Gastrocnemius medialis (tissue), 4 donors: ENCODE measurements at places on chromosomes 5 and 9.

GRCh38 chr5:79886925-79887655 lies 104.0 kb downstream of the MTX3 start:
- DNase-seq = no peak
- H3K27me3 ChIP-seq = no peaks in the 10 kb centered on the region
- no peaks in the 10 kb centered on the region for H3K36me3 ChIP-seq

- H3K4me3 ChIP-seq = peak overlapping the region; percentile 95
- no peaks in the 10 kb centered on the region for H3K27me3 ChIP-seq
- H3K36me3 ChIP-seq = peaks cover 7% of the 10 kb centered on the region
- peak; percentile 11 for DNase-seq
- H3K27ac ChIP-seq = peak overlapping the region; percentile 84
Observed at GRCh38 chr5:138212828-138213160, 329 bp downstream of the CDC23 start.

GRCh38 chr5:86465052-86465838 lies 152.5 kb upstream of the COX7C start:
- no peaks in the 10 kb centered on the region for H3K27me3 ChIP-seq
- H3K4me1 ChIP-seq = no peaks in the 10 kb centered on the region
- no peaks in the 10 kb centered on the region for H3K36me3 ChIP-seq
- H3K4me3 ChIP-seq = no peak overlapping the region

- H3K4me1 ChIP-seq = no peaks in the 10 kb centered on the region
- DNase-seq = no peak
- H3K27ac ChIP-seq = no peak overlapping the region
- H3K27me3 ChIP-seq = peaks cover 3% of the 10 kb centered on the region
- no peak overlapping the region for H3K4me3 ChIP-seq
- no peaks in the 10 kb centered on the region for H3K36me3 ChIP-seq
Observed at GRCh38 chr9:76703270-76703669, 61.0 kb upstream of the PCA3 start.

DNA sequence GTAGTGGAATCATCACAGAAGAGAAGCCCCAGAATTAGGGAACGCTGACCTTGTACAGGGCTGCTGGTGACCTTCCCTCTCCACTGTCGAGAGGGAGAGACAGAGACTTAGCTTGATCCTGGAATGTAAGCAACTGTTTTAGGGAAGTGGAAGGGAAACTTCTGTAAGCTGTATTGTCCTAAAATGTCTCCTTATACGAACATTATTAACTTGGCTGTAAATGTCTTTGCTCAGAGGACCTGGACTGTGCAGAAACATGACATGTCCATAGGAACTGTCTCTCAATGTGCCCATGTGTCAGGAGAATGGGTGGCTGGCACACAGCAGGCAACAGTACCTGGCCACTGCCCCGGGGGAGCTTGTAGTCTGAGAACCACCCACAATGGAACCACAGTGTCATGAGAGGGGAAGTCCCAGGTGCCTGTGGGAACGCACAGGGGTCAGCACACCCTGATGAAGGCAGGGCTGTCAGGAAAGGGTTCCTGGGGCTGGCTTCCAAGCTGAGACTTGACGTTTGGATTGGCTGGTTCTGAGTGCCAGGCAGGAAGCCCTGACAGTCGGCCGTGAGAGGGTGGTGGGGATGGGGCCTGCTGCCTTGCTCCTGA lies 34.0 kb downstream of the DAP start:
- H3K27me3 ChIP-seq = no peaks in the 10 kb centered on the region
- peaks cover 3% of the 10 kb centered on the region for H3K4me1 ChIP-seq
- DNase-seq = no peak

DNA sequence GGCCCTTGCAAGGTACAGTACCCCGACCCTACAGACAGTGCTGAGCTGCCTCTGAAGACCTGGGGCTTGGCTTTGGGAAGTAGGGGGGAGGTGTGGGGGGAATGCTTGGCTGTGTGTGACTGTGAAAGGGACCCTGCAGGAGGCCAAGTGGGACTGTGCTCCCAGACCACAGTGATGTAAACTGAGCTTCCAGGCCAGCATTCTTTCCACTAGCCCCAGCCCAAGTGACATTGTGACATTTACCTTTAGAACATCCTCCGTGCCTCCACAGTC lies 31.2 kb downstream of the HMCN2 start:
- no peaks in the 10 kb centered on the region for H3K4me1 ChIP-seq
- no peak for DNase-seq
- peaks cover 11% of the 10 kb centered on the region for H3K27me3 ChIP-seq
- H3K27ac ChIP-seq = no peak overlapping the region

DNA sequence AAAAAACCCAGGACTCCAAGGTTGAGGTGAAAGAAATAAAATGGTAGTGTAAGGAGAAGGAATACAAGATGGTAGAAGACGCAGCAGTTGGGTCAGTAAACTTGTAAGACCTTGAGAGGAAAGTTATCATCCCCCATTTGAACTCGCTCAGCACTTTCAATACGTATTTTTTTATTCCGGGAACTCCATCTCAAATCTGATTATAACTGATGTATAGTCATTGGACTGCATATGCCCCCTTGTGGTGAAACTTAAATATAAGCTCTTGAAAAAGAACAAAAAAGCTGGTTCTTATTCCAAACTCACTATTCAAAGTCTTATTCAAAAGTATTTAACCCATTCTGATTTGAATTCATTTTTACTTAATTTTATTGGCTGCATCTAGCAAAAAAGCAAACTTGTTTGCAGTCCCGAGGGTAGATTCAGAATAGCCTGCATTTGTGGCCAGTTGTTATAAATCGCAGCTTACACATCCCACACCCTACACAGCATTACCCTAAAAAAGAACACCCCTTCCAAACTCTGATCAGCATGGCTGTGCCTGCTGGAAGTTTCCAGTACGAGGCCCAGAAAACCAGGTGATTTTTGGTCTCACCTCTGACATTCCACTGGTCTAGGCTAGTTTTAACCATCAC lies 118.0 kb downstream of the ESM1 start:
- H3K27me3 ChIP-seq = no peaks in the 10 kb centered on the region
- no peak overlapping the region for H3K27ac ChIP-seq
- peak overlapping the region; percentile 37 for H3K4me3 ChIP-seq

GRCh38 chr5:119357270-119357669 lies 1.5 kb downstream of the TNFAIP8 start:
- H3K4me3 ChIP-seq = peak overlapping the region; percentile 62
- H3K27me3 ChIP-seq = peaks cover 6% of the 10 kb centered on the region
- no peak for DNase-seq
- no peak overlapping the region for H3K27ac ChIP-seq
- no peaks in the 10 kb centered on the region for H3K4me1 ChIP-seq

DNA sequence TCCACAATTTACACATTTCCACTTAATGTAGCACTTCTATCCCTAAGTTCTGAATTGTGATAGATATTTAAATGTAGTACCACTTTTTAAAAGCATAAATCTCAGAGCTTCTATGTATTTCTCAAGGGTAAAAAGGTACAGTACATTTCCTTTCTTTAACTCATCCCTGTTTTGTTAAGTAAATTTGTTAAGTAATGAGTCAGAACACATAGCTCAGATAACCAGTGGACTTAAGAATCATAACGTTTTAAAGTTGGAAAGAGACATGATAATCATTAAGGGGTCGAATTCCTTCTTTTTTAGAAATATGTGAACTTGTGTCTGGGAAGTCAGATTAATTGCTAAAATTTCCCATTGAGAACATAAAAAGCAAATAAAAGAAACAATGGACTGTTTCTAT lies 810.2 kb upstream of the NUDT12 start:
- no peak for DNase-seq
- no peak overlapping the region for H3K27ac ChIP-seq
- H3K27me3 ChIP-seq = no peaks in the 10 kb centered on the region
- H3K4me3 ChIP-seq = no peak overlapping the region

- no peaks in the 10 kb centered on the region for H3K4me1 ChIP-seq
- DNase-seq = no peak
- H3K27ac ChIP-seq = no peak overlapping the region
- H3K36me3 ChIP-seq = no peaks in the 10 kb centered on the region
- no peaks in the 10 kb centered on the region for H3K27me3 ChIP-seq
Observed at GRCh38 chr5:72121052-72121779, 13.9 kb downstream of the MAP1B start.

DNA sequence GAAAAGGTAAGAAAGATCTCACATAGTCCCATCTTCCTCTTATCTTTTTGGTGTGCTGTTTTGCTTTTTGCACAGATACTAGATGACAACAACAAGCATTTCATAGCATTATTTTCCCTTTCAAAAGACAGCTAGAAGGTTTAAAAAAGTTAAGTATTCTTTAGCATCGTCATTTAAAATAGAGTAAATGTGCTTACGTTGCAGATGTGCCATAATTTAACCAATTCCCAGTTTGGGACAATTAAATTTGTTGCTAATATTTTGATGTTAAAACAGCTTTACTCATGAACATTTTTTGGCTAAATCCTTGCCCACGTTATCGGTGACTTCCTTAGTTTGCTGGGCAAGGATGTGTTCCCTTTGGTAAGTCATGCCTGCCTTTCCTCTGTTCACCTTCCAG lies 41.6 kb downstream of the PTTG1 start:
- H3K27ac ChIP-seq = no peak overlapping the region
- no peaks in the 10 kb centered on the region for H3K36me3 ChIP-seq
- H3K27me3 ChIP-seq = no peaks in the 10 kb centered on the region
- no peak overlapping the region for H3K4me3 ChIP-seq
- no peaks in the 10 kb centered on the region for H3K4me1 ChIP-seq

- H3K27ac ChIP-seq = no peak overlapping the region
- no peak for DNase-seq
- H3K36me3 ChIP-seq = no peaks in the 10 kb centered on the region
- H3K4me1 ChIP-seq = no peaks in the 10 kb centered on the region
- H3K27me3 ChIP-seq = no peaks in the 10 kb centered on the region
- no peak overlapping the region for H3K4me3 ChIP-seq
Observed at GRCh38 chr5:160651692-160652645, 200.0 kb downstream of the ATP10B start.

DNA sequence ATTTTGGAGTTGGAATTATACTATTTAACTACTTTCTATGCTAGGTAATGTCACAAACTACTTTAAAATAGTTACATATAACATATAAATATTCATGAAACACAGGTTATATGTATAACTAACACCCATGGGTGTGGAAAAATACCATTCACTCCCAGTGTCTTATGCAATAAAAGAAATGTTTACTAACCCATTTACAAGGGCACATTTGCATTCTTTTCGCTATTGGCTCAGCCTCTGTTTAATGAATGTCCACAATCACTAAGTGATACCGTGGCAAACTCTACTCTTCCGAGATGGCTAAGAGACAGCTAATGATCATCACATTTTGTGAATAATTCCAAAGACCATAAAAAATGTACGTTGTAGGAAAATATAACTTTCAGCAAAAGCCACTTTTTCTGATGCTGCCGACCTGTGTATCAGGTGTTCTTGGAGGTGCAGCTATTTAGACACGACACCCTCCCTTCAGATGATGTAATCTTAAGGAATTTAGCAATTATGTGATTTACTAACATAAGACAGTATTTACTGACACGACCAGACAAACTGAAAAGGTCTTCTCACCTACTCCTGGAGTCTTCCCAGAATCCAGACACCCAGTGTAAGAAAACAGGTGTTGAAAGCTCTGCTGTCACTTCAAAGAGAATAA lies 121.7 kb upstream of the FAM120A start:
- H3K36me3 ChIP-seq = no peaks in the 10 kb centered on the region
- no peak overlapping the region for H3K27ac ChIP-seq
- no peaks in the 10 kb centered on the region for H3K27me3 ChIP-seq
- H3K4me3 ChIP-seq = no peak overlapping the region
- no peaks in the 10 kb centered on the region for H3K4me1 ChIP-seq

DNA sequence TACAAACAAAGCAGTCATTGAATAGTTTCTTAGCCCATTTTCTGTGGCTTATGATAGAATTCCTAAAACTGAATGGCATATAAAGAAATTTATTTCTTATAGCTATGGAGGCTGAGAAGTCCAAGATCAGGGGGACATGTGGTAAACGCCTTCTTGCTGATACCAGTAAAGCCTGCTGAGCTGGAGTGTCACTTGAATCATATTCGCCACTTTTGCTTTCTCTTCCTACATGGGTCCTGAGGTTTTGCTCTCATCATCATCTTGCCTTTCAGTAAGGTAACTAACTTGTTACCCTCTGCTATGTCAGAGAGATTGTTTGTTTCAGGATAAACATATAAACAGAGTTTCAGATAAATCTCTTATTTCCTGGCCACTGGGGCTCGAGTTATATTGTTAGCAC lies 203.3 kb upstream of the DMRT1 start:
- no peaks in the 10 kb centered on the region for H3K36me3 ChIP-seq
- peaks cover 13% of the 10 kb centered on the region for H3K4me1 ChIP-seq
- no peak for DNase-seq
- H3K4me3 ChIP-seq = no peak overlapping the region

DNA sequence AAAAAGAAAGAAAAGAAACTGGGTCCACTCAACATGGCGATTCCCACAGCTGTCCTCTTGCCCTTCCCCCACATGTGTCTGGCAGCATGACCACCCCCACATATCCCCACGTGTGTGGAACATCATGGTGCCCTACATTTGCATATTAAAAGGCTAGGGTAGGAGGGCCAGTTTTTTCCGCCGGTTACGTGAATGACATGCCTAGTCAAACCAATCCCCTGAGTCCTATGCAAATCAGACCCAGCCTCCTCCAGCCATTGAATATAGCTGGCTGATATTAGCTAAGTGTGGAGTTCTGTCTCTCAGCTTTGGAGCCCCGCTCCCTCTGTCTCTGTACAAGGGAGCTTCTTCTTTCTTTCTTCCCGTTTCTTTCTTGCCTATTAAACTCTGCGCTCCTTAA lies 33.0 kb upstream of the CCDC112 start:
- no peak overlapping the region for H3K27ac ChIP-seq
- H3K4me3 ChIP-seq = no peak overlapping the region
- H3K4me1 ChIP-seq = peaks cover 7% of the 10 kb centered on the region

- DNase-seq = peak; percentile 73
- H3K4me1 ChIP-seq = peaks cover 14% of the 10 kb centered on the region
- no peaks in the 10 kb centered on the region for H3K27me3 ChIP-seq
- no peaks in the 10 kb centered on the region for H3K36me3 ChIP-seq
- peak overlapping the region; percentile 1 for H3K27ac ChIP-seq
Observed at GRCh38 chr9:132214027-132214622, 52.3 kb downstream of the NTNG2 start.

GRCh38 chr9:74245866-74246497 lies 251.2 kb upstream of the RORB start:
- no peak overlapping the region for H3K4me3 ChIP-seq
- no peak for DNase-seq
- no peak overlapping the region for H3K27ac ChIP-seq
- H3K4me1 ChIP-seq = no peaks in the 10 kb centered on the region
- H3K36me3 ChIP-seq = no peaks in the 10 kb centered on the region

DNA sequence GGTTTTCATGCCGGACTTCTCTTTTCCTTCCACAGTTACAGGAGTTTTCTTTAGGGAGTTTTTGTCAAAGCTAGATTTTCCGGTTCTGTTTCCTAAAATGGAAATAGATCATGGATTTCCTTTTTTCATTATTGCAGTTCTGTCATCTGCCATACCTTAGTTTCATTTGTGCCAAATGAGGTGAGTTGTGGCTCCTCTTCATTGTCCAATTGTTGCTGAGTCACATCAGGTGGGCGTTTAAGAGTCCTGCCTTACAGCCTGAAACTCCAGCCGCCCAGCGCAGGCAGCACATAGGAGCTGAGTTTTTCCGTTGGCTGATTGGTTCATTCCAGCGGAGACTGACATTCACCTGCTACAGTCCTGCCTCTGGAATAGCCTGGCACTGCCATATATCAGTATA lies 14.1 kb downstream of the SLC25A25 start:
- H3K27ac ChIP-seq = peak overlapping the region; percentile 64
- no peak overlapping the region for H3K4me3 ChIP-seq
- H3K36me3 ChIP-seq = no peaks in the 10 kb centered on the region
- DNase-seq = no peak
- H3K4me1 ChIP-seq = peaks cover 27% of the 10 kb centered on the region
- H3K27me3 ChIP-seq = no peaks in the 10 kb centered on the region
